ENCODE measurements at places on chromosomes 3 and 15. TPM values are rescaled to one million over a fixed set of nuclear protein-coding genes. Genes with fewer than 3 reads are reported as not detected.

- DNase-seq, result no peak
Observed at GRCh38 chr15:63974021-63974420, 72.3 kb downstream of the DAPK2 start.

ITPKA gene
- total RNA-seq, result 0.35 TPM

- no peak for DNase-seq
Observed at GRCh38 chr3:69872783-69873378, 126.7 kb upstream of the SAMMSON start.

DNA sequence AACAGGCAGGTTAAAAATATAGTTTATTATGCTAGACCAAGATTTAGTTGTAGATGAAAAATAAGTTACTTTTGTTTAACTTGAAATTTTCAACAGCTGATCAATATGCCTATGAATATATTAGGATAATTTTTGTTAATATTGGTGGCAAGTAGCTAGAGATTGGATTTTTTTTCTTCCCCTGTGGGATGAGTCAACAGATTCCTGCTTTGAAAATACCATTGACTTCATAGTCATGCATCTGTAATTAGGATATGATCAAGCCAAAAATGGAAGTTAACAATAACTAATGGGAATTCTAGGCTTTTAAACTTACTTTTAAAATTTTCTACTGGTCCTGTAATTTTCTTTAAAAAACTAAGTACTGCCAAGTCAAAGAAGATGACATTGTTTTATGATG lies 211.7 kb downstream of the ZIC1 start:
- no peak for DNase-seq

GNB5 gene
- 8.9 TPM for total RNA-seq

GRCh38 chr3:15542614-15543013 lies 21.1 kb upstream of the COLQ start:
- DNase-seq, result no peak

- no peak for DNase-seq
Observed at GRCh38 chr3:149495581-149496125, 21.2 kb downstream of the TM4SF4 start.

- no peak for DNase-seq
Observed at GRCh38 chr3:13113346-13114330, 40.4 kb upstream of the IQSEC1 start.

DNA sequence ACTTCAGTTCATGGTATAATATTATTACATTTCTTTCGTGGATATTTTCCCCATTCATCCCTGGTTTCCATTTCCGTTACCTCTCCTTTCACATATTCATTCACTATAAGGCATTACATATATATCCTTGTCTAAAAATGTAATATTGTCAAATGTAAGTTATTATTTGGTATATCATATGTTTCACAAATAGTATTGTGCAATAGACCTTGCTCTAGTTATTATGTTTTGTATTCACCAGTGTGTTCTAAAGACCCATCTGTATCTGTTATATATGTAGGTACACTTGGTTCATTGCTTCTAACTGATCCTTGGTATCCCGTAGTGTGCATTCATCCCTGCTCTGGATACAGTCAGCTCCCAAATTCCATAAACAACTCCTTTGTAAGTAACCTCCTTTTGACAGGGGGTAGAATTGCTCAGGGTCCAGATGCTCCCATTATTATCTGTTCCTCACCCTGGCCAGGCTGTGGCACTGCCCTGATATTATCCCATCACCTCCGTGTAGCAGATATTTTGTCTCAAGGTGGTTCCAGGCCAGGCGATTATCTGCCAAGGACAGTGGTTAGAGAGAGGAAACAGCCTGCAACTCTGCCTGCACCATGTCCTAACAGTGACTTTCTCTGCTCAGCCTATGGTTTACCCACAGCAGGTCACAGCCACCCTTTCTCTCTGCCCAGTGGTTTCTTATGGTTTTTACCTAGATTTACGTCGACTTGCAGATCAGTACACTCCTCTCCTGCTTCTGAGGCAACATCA lies 29.2 kb downstream of the PAQR9 start:
- DNase-seq, result no peak

- DNase-seq, result no peak
Observed at GRCh38 chr3:185112186-185112585, 40.7 kb downstream of the C3orf70 start.

MESP2 gene
- total RNA-seq, result 0.49 TPM

- no peak for DNase-seq
Observed at GRCh38 chr3:179234199-179234598, 16.7 kb downstream of the KCNMB3 start.

DNA sequence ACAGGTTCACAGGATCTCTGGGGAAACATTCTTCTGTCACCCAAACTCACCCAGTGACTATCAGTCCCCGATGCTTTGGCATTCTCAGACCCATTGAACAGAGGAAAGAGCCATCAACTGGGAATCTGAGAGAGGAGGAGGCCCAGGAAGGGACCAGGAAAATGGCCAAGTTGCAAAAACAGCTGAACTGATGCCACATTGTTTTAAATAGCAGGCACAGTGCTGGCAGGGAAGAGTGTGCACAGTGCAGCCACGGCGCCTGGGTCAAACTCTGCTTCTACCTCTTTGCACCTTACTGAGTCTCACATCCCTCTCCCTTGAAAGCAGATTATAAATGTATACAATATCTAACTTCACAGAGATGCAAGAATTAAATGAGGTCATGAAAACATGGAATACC lies 66.4 kb downstream of the SRGAP3 start:
- peak; percentile 56 for DNase-seq

DNA sequence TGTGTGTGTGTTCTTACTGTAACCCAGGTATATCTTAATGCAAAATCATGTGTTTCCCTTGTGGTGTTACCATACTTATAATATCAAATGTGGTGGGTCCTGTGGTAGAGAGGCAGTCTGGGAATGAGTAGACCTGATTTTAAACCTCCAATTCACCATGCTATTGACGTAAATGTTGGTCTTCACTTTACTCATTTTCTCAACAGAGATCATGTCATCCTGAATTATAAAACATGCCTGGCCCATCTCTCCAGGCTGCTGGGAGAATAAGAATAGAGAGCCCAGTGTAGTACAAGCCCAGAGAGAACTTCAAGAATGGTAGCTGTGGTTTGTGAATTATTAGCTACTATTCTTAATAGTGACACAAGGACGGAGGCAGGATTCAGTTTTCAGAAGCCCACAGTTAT lies 88.1 kb downstream of the MBNL1 start:
- DNase-seq, result no peak

GRCh38 chr3:16174026-16174355 lies 489 bp upstream of the GALNT15 start:
- no peak for DNase-seq

CHL1 gene
- 4.2 TPM for total RNA-seq

PLS1 gene
- total RNA-seq, result 0.27 TPM

DNA sequence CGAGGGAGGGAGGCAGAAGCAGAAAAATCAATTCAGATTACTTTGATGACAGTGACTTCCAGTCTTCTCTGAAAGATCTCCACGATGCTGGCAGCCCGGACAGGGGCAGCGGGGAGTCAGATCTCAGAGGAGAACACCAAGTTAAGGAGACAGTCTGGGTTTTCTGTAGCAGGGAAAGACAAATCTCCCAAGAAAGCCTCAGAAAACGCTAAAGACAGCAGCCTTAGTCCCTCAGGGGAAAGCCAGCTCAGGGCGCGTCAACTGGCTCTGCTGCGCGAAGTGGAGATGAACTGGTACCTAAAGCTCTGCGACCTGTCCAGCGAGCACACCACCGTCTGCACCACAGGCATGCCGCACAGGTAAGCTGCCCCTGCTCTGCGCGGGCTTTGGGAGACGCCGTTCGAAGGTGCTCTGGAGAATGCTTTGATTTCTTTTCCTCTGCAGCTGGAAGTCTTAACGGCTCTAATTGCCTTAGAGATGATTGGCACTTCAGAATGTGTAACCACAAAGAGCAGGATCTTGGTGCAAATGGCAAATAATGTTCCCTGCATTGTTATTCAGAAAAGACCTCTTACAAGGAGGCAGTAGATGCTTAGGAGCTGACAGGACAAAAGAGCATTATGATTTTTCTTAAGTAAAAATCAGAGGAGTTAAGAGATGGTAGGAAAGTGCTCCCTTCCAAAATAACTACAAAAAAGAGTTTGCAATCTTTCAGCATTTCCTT lies at the start of gene KCNAB1:
TSS of gene KCNAB1 (plus strand) at position 51 of the 724 bp plus-strand sequence.
- DNase-seq, result no peak

DNA sequence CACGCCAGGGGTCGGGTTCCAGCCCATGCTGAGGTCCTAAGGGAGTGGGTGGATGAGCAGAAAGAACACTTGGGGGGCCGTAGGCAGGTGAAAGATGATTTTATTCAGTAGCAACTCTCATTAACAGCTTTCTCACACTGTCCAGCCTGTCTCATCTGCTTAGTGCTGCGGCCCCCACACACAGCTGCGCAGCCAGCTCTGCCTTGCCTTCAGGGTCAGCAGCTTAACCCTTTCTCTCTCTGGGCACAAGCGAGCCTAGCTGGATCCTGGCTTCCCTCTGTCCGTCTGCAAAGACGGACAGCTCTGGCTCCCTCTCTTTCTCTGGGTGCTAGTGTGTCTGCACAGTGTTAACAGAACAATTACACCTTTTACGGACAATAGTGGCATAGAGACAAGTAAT lies 21.3 kb downstream of the NPAP1 start:
- no peak for DNase-seq

SOX14 gene
- total RNA-seq, result not detected

- peak; percentile 94 for DNase-seq
Observed at GRCh38 chr3:151838574-151839312, 24.8 kb downstream of the AADAC start.

DNA sequence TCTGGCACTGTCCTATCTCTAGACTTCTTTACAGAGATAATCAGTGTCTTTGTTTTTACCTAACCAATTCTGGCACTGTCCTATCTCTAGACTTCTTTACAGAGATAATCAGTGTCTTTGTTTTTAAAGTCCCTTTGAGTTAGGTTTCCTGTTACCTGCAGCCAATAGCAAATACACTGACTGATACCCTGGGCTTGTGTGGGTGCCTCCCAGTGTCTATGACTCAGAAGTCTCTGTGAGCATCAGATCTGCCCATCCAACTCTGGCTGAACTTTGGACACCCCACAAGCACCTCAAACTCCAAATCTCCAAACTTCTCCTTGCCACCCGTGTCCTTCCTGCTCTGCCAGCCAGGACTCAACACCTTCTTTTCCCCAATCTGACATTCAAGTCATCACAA lies 30.4 kb downstream of the SLC41A3 start:
- DNase-seq, result no peak

- DNase-seq, result no peak
Observed at GRCh38 chr15:58686286-58686685, 63.2 kb downstream of the ADAM10 start.

DNA sequence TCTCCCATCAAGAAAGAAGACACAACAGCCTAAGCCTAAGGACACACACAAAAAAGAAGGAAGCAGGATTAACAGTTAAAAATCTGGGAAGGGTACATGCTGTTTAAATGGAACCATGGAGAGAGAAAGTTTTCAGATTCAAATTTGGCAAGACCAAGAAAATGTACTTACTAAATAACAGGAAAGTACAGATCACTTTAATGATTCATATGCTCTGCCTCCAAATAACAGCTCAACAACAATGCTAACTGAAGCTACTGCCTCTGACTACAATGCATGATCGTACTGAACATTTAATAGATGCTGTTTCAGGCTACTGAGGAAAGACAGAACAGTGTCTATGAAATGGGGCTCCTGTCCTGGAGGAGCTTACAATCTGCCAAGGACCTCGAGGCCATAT lies 8.4 kb upstream of the NMB start:
- DNase-seq, result no peak
